ENCODE measurements at places on chromosomes 4 and X.

DNA sequence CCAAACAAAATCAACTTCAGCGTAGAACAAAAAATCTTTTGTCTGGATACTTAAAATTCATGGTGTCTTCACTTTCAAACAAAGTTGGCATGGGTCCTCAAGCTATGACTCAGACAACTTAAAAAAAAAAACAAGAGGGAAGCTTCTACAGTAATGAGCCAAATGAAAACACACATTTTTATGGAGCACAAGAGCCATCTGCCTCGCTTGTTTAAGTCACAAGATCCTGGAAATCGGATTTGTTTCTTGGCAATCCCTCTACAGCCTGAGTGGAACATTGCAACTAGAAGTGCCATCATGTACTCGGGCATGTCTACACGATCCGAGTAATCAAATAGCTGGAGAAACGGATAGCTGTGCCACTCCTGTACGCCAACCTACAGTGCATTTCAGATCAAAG lies 22.6 kb downstream of the LAMP2 start:
- no peak for DNase-seq

DNA sequence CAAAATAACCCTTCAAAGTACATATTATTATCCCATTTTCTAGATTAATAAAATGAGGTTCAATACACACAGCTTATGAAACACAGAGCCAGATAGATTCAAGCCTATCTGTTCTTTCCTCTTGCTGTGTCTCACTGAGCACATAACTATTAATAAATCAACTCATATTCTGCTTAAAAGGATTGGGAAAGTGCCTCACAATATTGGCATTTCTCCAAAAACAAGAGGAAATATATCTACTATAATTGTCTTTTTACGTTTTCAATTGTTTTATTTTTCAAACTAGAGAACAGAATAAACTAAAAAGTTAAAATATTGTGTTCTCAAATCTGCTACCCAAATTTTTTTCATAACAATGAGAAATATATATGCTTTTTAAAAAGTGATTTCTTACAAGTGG lies 15.8 kb downstream of the DCHS2 start:
- DNase-seq, result no peak

DNA sequence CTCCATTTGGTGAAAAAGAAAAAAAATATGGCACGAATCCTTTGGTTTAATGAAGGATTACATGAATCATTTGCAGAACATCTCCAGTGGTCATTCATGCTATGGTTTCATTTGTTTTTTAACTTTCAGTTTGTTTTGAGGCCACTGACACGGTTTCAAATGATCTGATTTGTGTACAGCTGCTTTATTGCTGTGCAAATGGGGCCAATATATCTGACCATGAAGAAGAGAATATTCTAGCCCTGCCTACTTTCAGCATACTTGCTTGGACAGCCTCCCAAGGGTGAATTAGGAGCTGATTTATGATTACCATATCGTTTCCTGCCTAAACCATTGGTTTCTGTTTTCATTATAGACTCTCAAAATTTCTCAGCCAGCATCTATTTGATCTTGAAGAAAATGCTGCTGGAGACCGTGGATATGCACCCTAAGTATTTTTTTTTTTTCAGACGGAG lies 30.7 kb downstream of the SPARCL1 start:
- DNase-seq, result no peak

GRCh38 chrX:70338290-70338689 lies 48.4 kb downstream of the KIF4A start:
- DNase-seq, result no peak

GRCh38 chr4:48025005-48025404 lies 8.4 kb downstream of the NIPAL1 start:
- DNase-seq, result no peak

GRCh38 chr4:94472056-94472826 lies 20.5 kb downstream of the PDLIM5 start:
- DNase-seq, result no peak

DNA sequence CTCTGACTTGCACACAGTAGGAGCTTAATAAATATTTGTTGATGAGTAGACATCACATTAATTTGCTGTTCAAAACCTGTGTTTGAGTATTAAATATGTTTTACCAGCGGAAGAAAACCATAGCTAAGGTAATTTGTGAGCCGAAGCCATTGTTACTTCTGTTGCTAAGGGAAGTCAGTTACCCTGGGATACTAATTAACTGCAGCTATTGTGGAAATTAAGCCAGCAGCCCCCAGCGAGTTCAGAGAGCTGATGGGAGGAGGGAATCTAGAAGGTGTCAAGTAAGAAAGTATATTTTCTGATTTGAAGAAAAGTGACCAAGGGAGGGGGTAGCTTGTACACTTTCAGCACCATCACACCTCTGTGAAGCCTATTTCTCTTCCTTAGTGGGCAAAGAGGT lies 76.7 kb upstream of the IGSF1 start:
- DNase-seq, result no peak

GRCh38 chr4:24889991-24890390 lies 22.9 kb downstream of the CCDC149 start:
- DNase-seq, result no peak

GRCh38 chr4:88275516-88275915 lies 8.8 kb downstream of the PPM1K start:
- DNase-seq, result no peak

- DNase-seq, result no peak
Observed at GRCh38 chr4:144562019-144562705, 83.8 kb upstream of the HHIP start.

DNA sequence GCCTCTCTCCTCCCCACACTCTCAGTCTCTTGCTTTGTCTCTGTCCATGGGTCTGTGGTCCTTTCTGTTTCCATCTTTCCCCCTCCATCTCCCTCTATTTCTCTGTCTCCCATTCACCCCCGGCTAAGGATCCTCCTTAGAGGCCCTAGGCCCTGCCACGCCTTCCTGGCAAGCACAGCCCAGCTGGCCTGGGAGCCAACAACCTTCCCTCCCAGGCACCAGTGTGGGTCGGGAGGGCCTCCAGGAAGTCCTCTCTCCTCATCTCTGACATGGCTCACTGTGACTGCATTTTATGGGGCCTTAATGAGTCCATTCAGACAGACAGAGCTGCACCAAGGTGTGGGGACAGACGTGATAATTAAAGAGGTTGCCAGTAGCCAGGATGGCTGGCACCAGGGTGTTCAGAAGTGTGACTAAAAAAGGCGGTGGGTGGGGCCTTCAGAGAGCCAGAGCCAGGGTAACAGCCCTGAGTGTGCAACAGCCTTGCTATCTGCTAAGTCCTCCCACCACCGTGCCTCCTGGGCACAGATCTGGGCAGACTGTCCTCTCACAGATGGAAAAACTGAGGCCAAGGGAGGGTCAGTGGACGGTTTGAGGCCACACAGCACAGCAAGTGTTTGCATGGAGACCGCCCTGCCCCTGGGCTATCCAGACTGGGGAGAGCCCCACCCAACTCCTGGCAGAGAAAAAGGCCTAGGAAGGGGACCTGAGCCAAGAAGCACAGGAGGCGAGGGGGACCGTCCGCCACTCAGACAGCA lies 31.5 kb downstream of the BLOC1S4 start:
- DNase-seq, result no peak

DNA sequence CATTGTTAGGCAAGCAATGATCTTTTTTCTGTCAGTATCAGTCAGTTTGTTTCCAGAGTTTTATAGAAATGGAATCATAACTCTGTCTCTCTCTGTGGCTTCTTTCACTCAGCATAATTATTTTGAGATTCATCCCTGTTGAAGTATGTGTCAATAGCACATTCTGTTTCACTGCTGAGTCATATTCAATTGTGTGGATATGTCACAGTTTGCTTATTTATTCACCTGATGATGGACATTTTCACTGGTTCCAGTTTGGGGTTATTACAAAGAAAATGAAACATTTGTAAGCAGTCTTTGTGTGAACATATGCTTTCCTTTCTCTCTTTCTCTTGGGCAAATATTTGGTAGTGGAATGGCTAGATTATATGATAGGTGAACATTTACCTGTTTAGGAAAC lies 10.2 kb upstream of the ZNF718 start:
- DNase-seq, result no peak

DNA sequence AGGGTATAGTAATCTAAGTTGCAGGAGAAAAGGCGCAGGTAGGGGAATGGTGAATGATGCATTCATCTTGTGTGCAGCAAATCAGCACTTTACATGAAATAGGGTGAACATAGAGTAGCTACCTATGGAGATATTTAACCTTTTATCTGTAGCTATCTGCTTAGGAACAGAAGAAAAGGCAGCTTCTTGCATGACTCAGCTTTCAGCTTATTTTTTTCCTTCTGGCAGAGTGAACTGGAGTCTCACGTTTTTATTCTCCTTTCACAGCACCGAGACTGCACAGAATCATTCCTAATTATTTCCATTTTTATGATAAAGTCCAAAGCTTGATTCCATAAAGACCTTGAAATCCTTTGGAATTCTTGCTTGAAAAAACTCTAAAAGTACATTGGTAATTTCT lies 4.8 kb upstream of the SCOC start:
- no peak for DNase-seq

DNA sequence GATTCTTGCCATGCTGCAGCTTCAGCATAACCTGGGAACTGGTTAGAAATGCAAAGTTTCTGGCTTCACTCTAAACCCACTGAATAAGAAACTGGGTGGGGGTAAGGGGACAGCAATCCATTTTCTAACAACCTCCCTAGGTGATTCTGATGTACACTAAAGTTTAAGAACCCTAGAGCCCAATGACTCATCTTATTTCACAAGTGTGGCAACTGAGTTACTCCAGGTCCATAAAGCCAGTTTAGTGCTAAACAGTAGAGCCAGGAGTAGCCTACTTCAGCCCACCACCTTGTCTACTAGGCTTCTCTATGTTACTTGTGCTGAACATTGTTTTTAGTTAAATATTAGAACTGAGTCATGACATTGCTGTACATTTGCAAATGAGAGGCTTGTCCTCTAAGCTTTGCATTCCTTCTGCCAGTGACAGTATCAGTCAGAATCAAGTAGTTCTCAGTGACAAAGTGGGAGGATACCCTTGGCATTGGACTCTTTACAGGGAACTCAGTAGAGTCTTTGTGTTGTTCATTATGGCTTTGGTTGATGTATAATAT lies 518.0 kb downstream of the RPA4 start:
- no peak for DNase-seq

- no peak for DNase-seq
Observed at GRCh38 chr4:24837336-24837735, 42.0 kb downstream of the SOD3 start.

GRCh38 chr4:128452415-128452814 lies 164.8 kb upstream of the PGRMC2 start:
- no peak for DNase-seq

- no peak for DNase-seq
Observed at GRCh38 chrX:149036086-149036485, 469.0 kb downstream of the IDS start.

GRCh38 chrX:55796496-55796895 lies 78.9 kb downstream of the RRAGB start:
- no peak for DNase-seq

GRCh38 chrX:133544778-133545177 lies 129.5 kb upstream of the GPC4 start:
- no peak for DNase-seq

- peak; percentile 1 for DNase-seq
Observed at GRCh38 chr4:48780865-48781214, 761 bp upstream of the FRYL start.

- DNase-seq, result no peak
Observed at GRCh38 chr4:151990201-151990600, 229.4 kb upstream of the GATB start.

DNA sequence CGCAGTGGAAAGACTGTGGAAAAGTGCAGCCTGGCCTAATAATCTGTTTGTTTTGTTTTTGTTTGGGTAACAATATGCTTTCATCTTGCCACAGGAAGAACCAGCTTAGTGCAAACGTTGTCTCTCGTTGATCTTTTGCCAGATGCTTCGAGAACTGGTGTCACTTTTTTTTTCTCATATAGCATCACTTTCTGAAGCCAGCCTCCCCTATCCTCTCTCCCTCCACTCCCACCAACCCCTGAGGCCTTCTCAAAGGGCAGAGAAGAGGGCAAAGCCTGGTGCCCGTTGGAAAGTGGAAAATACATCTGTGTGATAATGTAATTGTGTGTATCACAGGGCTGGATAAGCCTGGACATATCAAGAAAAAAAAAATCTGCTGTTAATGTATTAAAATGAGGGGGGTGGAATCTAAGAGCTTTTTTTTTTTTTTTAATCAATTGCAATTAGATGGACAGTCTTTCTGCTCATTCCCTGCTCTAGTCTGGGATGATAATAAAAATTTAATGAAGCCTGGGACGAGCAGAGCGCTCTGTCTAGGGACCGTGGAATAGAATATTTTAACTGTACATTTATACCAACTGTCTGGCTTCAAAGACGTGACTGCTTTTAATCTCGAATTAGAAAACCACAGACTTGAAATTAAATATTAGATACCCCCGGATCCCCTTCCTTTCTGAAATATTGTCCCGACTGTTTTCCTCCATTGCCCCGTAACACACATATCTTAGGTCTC lies 8.1 kb downstream of the POU4F2 start:
- DNase-seq, result no peak

- DNase-seq, result no peak
Observed at GRCh38 chr4:96390404-96390803, 550.5 kb downstream of the PDHA2 start.

DNA sequence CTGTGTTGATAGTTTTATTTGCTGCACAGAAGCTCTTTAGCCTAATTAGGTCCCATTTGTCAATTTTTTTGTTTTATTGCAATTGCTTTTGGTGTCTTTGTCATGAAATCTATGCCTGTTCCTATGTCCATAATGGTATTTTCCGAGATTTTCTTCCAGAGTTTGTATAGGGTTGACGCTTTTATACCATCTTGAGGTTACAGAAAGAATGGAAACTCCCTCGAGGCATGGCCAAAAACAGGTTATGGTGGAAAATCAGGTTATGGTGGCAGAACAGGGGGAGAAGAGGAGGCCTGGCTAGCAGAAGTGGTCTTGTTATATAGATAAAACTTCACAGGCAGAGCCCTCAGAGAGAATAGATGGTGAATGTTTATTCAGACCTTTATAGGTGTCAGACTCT lies 21.6 kb downstream of the OPHN1 start:
- no peak for DNase-seq

DNA sequence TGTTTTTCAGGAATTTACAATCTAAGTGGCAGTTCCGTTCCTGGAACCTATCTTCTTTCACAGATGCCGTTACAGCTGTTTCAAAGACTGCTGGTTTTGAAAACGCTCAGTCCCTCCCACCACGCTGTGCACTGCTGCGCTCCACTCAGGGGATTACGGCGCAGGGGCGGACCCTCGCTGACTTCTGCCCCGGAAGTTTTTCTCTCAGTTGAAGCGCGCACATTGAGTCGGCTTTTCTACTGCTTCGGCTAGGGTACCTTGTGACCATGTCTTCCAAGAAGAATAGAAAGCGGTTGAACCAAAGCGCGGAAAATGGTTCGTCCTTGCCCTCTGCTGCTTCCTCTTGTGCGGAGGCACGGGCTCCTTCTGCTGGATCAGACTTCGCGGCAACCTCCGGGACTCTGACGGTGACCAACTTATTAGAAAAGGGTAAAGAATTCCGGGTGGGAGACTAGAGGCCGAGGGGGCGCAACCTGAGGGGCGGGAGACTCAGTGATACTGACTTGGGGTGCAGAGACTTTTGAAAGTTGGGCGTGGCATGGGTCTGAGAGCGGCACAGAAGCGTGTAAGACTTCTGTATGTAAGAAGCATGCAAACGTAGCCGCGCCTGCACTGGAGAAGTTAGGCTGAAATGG lies 597 bp upstream of the NUDT6 start:
- DNase-seq, result peak; percentile 69

GRCh38 chrX:22122510-22122909 lies 90.4 kb downstream of the PHEX start:
- DNase-seq, result no peak

GRCh38 chr4:121686255-121686654 lies 10.5 kb downstream of the ANXA5 start:
- no peak for DNase-seq

All from stimulated activated CD8-positive, alpha-beta memory T cell treated with anti-CD3 and anti-CD28 coated beads, Interleukin-12 subunit alpha, Interleukin-12 subunit beta, amount 100 ng/mL, for 4 hours (primary cell).